Thoracic aorta (tissue), 2 donors: ENCODE measurements at places on chromosomes 4 and X.

- no peak for DNase-seq
These were observed 292.2 kb downstream of the FBXO8 start for GRCh38 chr4:173991316-173991715.

GRCh38 chr4:68326141-68326540, 23.7 kb downstream of the YTHDC1 start:
- DNase-seq, result no peak

GRCh38 chrX:121755541-121755940, 708.1 kb downstream of the GLUD2 start:
- DNase-seq, result no peak

DNA sequence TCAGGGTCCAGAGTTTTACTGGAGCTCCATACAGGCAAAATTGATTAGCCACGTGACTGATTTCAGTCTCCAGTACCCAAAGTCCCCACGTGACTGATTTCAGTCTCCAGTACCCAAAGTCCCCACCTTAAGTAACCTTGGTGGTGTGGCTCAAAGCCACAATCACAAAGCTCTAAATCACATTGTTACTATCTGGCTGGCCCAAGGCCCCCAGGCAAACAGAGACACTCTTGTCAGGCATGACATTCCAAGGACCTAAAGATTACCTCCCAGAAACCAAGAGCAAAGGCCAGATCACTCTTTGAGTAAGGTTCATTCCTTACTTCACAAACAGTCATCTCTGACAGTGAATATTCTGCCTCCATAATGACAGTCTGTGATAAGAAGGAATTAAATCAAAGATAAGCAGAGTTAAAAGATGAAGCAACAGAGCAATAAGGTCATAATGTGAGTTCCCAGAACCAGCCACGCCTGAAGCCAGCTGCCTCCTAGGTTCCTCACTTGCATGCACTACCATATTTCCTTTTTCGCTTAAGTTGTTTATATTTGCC, 78.5 kb downstream of the ANXA3 start:
- DNase-seq, result no peak

DNA sequence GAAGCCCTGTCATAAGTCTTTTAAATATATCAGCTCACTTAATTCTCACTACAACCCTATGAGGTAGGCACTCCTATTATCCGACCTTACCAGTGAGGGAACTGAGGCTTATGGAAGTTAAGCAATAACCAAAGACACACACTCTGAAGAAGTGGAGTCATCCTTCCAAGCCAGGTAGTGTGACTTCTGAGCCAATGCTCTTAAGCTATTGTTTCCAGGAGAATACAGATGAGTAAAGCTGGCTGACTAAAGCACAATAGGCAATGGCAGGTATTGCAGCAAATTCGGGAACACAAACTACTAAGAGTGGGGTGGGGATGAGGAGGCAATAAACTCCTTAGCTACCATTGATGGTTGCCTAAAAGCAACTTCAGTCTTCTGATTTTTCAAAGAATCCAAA, 81.8 kb upstream of the KIT start:
- DNase-seq, result no peak

GRCh38 chr4:30903502-30904214, 183.5 kb downstream of the PCDH7 start:
- no peak for DNase-seq

GRCh38 chrX:116417968-116418367, 18.4 kb upstream of the SLC6A14 start:
- no peak for DNase-seq

DNA sequence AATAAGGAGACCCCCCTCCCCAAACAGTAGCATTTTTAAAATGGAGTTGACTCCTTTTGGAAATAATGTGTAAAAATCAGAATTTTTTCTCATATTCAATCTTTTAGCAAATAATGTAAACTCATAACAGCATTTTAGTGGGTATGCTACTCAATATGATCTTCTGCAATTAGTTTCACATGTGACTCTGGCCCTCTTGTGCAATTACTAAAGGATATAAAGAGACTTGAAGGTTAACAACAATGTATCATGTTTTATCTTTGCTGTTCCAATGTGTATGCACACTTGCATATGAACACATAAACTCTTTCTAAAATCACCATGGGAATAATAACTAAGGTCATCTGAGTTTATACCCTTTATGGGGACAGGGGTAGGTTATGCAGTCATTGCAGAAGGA, 39.9 kb upstream of the RXFP1 start:
- no peak for DNase-seq

DNA sequence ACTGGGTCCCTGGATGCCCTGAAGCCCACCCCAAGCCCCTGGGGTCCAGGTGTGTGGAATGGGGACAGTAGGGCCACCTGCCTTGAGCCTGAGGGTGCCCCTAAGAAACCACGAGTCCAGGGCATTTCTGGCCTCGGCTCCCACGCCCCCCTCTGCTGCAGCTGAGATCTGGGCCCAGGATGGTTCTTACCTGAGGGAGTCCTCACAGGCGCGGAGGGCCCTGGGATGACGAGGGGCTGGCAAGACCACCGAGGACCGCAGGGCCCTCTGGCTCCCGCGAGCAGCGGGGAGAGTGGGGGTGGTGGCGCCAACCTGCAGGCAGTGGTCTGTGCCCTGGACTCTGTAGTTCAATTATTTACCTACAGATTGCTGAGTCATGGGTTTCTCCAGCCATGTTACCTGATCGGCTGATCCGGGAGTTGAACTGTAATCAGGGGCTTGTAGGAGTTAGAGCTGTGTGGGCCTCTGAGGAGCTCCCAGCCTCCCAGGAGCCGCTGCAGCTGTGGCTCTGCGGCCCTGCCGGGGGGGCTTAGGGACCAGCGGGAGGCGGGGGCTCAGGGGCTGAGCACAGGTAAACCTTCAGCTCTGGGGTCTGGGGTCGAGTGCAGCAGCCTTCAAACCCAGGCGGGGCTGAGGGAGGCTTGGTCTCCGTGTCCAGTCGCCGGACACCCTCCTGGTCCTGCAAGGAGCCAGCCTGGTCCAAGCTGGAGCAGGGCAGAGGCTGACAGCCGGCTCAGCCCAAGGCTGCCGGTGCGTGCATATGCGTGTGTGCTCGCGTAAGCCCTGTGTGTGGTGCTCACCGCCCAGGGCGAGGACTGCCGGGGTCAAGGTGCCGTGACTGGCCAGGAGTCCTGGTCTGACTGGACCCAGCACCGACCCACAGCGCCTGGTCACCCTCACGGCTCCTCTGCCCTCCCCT, at the start of gene SLC26A1:
SLC26A1 (minus strand) TSS at position 294 of the 919 bp plus-strand sequence. CDS start 1,701 bp downstream, outside the sequence.
- DNase-seq, result no peak

GRCh38 chr4:158490629-158491028, 31.1 kb upstream of the RXFP1 start:
- no peak for DNase-seq

GRCh38 chrX:154313147-154313546, 17.6 kb downstream of the TKTL1 start:
- no peak for DNase-seq

- DNase-seq, result no peak
These were observed 1037.1 kb downstream of the STPG2 start for GRCh38 chr4:97106161-97106560.

DNA sequence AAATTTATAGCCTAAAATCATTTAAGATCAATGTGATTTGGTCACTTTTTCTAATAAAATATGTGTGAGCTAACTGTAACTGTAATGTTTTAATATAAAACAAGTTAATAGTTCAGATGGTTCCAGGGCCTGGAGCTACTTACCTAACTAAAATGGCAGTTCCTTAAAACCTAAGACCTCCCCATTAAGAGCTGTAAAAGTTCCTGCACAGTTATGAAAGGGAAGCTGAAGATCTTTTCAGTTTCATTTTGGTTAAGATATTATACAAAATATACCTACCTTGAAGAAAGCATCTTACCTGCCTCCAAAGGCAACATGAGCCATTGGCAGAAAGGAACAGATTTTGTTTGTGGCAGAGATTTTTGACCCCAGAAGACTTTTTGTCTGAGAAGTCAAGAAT, 30.1 kb downstream of the HPF1 start:
- no peak for DNase-seq

- DNase-seq, result no peak
These were observed 194.6 kb upstream of the FTHL17 start for GRCh38 chrX:31266203-31267076.
